ENCODE measurements at places on chromosomes 7 and 10.
A peak's percentile ranks its signal among the peaks of the same experiment; 100 is the strongest.

- no peak for DNase-seq
Measured at GRCh38 chr7:16758631-16759611, 5.4 kb downstream of the TSPAN13 start.

- DNase-seq: no peak
Measured at GRCh38 chr7:114051871-114052331, 133.1 kb upstream of the PPP1R3A start.

DNA sequence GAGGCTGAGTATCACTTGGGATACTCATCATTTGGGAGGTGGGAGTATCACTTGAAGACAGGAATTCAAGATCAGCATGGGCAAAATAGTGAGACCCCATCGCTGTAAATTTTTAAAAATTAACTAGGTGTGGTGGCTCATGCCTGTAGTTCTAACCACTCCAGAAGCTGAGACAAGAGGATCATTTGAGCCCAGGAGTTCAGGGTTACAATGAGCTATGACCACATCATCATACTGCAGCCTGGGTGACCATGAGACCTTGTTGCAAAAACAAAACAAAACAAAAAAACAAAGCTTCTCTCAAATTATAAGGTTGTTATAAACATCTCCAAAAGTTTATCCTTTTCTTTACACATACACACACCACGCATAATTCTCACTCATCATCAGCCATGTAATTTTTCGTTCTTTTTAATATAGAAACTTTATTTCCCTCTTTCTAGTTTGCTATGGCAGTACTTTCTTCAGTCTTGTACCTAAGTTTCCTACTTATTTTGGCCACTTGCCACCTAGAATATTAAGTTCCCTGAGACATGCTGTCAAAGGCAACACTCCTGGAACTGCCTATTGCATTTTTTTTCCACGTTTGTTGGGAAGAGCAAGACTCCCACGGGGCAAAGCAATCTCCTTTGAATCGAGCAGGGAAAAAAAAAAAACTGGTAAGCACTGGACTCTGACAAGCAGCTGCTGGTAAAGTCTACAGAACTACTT, 37.1 kb downstream of the SKIDA1 start:
- DNase-seq: no peak

- no peak for DNase-seq
Measured at GRCh38 chr7:78203042-78203720, 404.6 kb downstream of the PHTF2 start.

- no peak for DNase-seq
Measured at GRCh38 chr10:72414642-72415041, 59.9 kb upstream of the DNAJB12 start.

GRCh38 chr10:110174816-110175215, 32.6 kb upstream of the MXI1 start:
- DNase-seq: no peak

GRCh38 chr7:95157381-95157780, 167.0 kb downstream of the PON1 start:
- no peak for DNase-seq

DNA sequence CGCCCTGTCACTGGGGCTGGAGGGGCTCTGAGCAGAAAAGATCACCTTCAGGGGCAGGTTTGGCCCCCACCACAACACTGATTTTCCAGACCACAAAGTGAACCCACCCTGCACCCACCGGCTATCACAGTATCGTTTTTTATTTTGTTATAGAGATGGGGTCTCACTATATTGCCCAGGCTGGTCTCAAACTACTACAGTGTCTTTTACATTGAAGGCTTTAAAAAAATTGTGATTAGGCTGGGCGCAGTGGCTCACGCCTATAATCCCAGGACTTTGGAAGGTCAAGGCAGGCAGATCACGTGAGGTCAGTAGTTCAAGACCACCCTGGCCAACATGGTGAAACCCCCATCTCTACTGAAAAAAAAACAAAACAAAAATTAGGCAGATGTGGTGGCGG, 125.1 kb downstream of the COL26A1 start:
- no peak for DNase-seq

DNA sequence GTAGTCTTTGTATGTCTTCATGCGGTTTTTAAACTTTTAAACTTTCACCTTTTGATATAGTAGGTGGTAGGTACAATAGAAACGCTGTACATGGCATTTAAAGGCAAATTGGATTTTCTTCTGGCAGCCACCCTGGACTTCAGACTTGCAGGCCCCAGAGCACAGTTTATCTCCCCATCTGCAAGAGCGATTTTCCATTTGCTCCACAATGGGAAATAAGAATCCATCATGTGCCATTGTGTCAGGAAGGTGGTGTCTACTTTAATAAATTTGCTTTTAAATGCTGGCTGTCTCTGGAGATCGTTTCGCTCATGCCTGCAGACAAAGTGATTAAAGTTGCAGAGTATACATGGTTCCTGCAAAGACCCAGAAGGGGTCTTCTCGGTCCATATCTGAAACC, 38.9 kb downstream of the UNC5B start:
- no peak for DNase-seq

- DNase-seq: no peak
Measured at GRCh38 chr7:121796936-121797656, 75.9 kb upstream of the PTPRZ1 start.

GRCh38 chr10:42753126-42753506, 29.5 kb upstream of the BMS1 start:
- DNase-seq: peak; percentile 86

DNA sequence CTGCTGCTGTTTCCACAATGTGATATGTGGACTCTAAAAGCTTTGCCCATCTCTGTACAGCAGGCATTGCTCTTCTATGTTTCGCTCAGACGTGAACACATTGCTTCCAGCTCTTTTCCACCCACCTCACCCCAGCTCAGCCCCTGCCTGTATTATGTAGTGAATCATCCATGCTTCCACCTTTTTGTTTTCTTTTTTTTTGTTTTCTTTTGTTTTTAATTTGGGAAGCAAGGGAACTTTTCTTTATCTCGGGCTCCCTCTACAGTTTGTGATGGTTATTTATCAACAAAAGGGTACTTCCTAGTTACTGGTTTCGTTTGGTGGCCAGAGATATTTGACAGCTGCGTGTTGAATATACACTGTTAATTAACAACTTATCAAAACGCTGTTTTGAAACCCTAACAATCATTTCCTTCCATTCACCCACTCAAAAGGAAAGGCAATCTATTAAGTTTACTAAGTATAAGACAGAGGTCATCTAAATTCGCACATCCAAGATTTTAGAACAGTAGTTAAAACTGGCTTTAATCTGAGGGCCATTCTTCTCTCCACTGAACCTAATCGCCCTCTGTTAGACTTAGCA, 127.9 kb upstream of the STK17A start:
- DNase-seq: peak; percentile 68

- no peak for DNase-seq
Measured at GRCh38 chr7:74672343-74672915, 14.9 kb downstream of the GTF2I start.

GRCh38 chr7:50801907-50802306, 19.2 kb upstream of the GRB10 start:
- DNase-seq: no peak

GRCh38 chr7:135185471-135186260, 15.2 kb upstream of the CYREN start:
- no peak for DNase-seq

DNA sequence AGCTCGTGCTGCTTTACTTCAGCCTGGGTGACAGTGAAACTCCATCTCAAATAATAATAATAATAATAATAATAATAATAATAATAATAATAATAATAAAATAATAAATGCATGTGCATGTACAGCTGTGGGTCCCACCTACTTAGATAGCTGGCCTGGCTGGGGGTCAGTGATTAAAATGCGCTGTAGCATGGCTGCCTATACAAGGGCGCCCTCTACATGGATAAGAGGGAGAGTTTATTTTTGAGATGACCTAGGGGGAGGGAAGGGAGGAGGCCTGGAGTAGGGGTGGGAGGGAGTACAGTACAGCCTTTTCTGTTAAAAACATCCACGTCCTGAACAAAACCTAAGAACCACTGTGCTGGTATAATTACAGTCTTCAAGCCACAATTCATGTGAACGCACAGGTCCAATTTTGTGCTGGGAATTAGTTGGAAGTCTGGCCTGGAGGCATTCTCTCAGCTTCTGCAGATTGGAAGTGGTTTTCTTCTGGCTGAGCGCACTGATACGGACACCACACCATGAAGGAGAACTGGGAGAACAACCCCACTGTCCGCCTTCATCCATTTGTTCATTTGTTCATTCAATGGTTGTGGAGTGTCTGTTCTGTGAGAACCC, 146.5 kb downstream of the TMEM178B start:
- DNase-seq: no peak

DNA sequence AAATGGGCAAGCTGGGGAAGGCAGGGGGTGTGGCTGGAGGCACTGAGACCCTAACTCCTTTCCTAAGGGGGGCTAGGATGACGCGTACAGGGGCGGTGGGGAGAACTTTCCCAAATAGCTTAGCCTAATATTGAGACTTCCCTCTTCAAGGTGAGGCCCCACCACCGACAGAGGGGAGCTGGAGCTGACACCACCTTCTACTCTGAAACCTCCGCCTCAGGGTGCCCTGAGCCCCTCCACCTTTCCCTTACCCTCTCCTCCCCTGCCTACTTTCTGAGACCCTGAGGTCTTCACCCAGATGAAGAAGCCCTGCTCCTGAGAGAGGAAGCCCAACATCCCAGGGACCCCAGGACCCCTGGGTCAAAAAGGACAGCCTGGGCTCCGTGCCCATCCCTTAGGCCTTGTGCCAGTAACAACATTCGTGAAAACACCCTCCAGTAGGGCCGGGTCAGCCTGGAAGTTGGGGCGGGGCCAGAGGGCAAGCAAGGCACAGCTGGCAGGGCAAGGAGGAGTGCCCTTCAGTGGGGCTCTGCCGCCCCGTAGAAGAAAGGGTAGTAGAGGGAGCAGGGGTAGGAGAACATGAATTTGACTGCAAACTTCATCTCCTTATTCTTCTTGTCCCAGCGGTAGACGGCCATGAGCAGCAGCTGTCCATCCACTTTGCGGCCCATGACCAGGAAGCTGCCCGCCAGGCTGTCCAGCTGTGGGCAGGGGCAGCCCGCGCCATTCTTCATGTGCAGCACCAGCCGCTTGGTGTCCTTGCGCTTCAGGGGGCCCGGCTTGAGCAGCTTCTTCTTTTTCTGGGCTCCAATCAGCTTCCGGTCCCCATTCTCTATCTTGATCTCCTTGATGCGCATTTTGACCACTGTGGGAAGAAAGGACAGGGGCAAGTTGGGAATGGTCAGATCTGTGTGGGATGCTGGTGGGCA, 4.5 kb downstream of the SFRP5 start:
- DNase-seq: no peak

GRCh38 chr7:15709978-15710377, 23.5 kb upstream of the MEOX2 start:
- no peak for DNase-seq

DNA sequence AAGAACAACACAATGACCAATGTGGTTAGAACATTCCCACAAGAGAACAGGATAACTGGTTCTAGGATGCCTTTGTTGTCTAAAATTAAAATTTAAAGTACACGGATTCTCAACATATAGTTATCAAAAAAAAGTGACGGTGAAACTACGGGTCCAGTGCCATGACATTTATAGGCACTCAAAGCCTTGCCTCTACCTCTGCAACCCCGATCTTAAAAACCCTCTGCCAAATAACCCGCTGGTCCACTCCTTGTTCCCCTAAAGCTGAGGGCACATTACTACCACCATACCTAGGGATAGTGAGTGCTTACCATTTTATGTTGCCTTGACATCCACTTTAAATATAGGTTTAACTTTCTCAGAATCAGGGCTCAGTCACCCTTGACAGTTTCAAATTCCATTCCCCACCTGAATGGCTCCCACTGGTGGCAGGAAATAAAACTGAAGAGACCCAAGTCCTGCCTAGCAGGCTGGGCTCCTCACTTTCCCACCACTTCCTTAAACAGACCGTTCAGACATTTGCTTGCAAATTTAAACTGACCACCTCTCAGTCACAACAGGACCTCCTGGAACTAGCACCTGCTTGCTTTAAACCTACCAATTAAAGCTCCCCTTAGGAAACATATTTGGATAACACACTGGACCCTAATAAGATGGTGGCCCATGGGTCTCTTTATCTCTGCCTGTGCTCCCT, 169.9 kb upstream of the ASAH2 start:
- peak; percentile 53 for DNase-seq

- DNase-seq: no peak
Measured at GRCh38 chr10:83943920-83944319, 195.4 kb upstream of the GHITM start.

DNA sequence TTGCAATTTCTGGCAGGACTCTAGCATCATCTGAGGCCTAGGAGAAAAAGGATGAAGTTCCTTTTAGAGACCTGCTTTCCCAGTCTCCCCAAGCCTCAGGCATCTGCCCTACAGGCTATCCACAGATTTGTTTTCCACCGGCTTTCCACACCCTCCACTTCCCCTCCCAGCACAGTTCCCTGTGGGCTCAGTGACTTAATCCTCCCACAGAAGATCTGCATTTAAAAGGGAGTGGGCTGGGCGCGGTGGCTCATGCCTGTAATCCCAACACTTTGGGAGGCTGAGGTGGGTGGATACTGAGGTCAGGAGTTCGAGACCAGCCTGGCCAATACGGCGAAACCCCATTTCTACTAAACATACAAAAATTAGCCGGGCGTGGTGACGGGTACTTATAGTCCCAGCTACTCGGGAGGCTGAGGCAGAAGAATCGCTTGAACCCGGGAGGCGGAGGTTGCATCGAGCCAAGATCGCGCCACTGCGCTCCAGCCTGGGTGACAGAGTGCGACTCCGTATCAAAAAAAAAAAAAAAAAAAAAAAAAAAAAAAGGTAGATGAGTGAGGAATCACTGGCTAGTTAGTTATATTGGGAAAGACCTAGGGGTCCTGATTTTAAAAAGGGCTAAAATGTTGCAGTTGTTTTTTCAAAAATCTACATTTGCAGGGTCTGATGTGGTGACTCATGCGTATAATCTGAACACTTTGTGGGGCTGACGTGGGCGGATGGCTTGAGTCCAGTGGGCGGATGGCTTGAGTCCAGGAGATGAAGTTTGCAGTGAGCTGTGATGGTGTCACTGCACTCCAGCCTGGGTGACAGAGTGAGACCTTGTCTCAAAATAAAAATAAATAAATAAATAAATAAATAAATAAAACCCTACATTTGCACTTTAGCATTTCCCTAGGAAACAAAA, 119.5 kb downstream of the BAMBI start:
- DNase-seq: peak; percentile 60
